Right hindlimb (tissue), 1 donor: ENCODE measurements at places on chromosomes 1 and 21.

GRCh38 chr21:30194701-30195299, 21.1 kb downstream of the CLDN8 start:
- no peak for DNase-seq

DNA sequence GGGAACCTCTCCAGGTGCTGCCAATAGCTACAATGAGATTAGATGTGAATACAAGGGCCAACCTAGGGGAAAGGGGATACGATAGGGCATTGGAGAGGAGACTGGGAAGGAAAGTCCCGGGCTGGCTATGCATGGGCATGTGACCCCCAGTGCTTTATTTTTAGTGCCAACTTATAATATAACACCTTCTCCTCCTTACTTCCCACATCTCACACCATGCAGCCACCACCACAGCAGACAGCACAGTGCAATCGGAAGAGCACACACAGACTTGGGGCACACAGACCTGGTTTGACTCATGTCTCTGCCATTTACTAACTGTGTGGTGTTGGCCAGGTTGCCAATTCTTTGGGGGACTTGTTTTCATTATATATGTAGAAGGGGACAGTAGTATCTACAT, 85.4 kb downstream of the TOMM20 start:
- no peak for DNase-seq

- peak; percentile 13 for DNase-seq
Observed at GRCh38 chr21:44996501-44996921, 56.7 kb downstream of the SLX9 start.

DNA sequence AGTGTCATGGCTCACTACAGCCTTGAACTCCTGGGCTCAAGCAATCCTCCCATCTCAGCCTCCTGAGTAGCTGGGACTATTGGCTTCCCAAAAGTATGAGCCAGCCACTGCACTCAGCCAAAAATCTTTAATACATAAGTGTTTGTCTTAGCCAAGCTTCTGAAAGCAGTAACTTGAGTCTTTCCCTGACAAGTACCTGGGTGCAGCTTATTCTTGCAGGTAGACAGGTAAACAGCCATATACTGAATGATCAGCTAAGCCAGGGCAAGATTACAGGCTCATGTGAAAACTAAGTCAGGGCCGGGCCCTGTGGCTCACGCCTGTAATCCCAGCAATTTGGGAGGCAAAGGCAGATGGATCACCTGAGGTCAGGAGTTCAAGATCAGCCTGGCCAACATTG, 7.8 kb downstream of the MEAF6 start:
- DNase-seq: no peak

- DNase-seq: no peak
Observed at GRCh38 chr1:109094377-109094803, 3.8 kb downstream of the TMEM167B start.

DNA sequence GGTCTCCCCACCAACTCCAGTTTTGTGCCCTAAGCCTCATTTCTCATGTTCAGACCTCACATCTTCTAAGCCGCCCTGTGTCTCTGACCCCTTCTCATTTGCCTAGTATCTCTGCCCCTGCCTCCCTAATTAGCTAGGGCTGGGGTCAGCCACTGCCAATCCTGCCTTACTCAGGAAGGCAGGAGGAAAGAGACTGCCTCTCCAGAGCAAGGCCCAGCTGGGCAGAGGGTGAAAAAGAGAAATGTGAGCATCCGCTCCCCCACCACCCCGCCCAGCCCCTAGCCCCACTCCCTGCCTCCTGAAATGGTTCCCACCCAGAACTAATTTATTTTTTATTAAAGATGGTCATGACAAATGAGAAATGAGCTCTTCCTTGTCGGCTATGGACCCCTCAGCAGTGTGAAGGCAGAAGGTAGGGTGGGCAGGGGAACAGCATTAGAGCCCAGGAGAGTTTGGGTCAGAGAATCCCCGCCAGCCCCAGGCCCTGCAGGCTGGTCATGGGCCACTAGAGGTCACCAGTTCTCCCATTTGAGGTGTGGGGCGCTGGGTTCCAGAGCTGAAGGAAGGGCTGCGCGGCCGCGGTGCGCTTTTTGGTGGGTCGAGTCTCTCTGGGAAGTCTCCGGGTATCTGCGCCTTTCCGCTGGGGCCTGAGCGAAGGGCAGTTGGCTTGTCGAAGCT, 11.5 kb downstream of the ADAMTSL4 start:
- DNase-seq: no peak

DNA sequence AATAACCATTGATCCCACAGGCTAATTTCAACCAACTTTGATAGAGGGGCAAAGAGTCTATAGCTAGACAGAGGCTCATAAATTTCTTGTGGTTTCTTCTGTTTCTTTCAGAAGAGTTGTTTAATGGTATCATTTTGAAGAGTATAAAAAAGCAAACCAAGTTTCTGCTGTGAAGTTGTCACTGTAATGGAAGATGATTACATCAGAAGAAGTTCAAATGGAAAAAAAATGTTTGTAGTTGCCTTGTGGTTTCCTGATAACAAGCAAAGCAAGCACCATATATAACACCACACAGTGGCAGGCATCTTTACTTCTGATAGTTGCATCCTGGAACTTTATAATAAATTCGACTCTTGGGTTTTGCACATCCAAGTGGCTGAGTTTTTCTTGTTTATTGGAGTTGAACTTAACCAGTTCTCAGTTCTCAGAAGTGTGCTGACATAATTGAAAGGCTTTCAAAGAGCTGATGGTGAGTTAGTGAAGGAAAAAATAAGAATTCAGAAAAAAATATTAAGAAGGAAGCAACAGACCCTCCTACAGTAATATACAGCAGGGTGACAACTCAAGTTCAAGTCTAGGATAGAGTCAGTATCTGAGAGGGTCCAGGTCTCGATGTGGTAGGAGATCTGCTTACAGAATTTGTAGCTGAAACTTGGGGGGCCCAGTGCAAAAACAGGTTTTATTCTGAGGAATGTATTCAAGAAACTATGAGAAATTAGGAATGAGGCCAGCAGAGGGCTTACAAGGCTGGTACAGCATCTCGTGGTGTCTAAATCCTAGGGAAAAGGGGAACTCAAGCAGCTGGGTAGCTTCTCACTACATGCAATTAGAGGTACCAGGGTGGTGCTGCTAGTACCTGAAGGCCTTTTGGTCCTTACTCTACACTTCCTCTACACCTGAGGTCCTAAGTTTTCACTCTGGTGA, 123.5 kb downstream of the CRB1 start:
- no peak for DNase-seq

DNA sequence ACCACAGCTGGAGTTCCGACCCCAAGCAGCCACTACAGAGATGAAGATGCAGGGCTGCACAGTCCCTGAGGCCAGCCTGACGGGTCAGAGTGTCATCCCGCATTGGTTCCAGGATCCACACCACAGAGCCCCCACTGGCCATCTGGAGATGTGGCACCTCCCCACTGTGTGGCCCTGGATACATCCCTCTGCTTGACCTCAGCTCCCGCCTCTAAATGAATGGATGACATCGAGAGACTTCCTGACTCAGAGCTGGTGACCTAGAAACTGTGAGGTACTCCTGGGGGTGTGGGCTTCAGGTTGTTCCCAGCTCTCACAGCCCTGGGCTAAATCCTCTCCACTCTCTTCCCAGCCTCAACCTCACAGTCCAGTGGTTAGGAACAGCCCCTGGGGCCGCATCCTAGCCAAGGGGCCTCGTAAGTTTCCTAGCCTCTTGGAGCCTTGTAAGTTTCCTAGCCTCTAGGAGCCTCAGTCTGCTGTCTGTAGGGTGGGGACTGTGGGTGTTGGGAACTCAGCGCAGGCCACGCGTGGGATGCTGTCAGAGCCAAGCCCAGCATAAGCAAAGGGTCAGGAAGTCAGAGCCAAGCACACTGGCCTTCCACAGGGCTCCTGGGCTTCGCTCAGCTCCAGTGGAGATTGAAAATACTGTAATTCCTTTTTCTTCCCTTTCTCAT, 87.5 kb upstream of the RUNX3 start:
- DNase-seq: no peak

- no peak for DNase-seq
Observed at GRCh38 chr1:18998016-18998724, 41.7 kb upstream of the IFFO2 start.
